ENCODE measurements at places on chromosomes 16 and 17. TPM values are rescaled to one million over a fixed set of nuclear protein-coding genes. Genes with fewer than 3 reads are reported as not detected.

MYO15A gene
- total RNA-seq, result not detected

KRTAP4-4 gene
- total RNA-seq, result not detected

JPH3 gene
- not detected for total RNA-seq

DNA sequence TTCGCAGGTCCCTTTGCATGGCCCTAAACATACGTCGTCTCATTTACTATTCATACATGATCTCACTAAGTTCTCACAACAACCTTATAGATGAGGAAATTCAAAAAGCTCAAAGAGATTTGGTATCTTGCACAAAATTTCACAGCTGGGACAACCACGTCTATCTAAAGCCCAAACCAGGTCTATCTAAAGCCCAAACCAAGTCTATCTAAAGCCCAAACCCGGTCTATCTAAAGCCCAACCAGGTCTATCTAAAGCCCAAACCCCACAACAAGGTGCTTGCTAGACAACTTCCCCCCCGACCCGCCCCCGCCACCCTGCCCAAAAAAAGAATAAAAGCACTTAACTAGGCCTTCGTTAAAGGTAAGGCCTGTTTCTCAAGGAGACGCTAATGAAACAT lies 174.9 kb downstream of the VPS53 start:
- H3K4me3 ChIP-seq, result no peak overlapping the region
- H3K27ac ChIP-seq, result no peak overlapping the region
- no peaks in the 10 kb centered on the region for H3K27me3 ChIP-seq
- peaks cover 29% of the 10 kb centered on the region for H3K36me3 ChIP-seq

GRCh38 chr17:77462553-77463497 lies 322.1 kb downstream of the SEC14L1 start:
- H3K36me3 ChIP-seq, result no peaks in the 10 kb centered on the region

GRCh38 chr16:23074423-23074822 lies 74.8 kb downstream of the USP31 start:
- peaks cover 22% of the 10 kb centered on the region for H3K36me3 ChIP-seq
- DNase-seq, result peak; percentile 67
- no peak overlapping the region for H3K4me3 ChIP-seq
- H3K27me3 ChIP-seq, result no peaks in the 10 kb centered on the region
- peaks cover 31% of the 10 kb centered on the region for H3K4me1 ChIP-seq
- H3K27ac ChIP-seq, result peak overlapping the region; percentile 66

DNA sequence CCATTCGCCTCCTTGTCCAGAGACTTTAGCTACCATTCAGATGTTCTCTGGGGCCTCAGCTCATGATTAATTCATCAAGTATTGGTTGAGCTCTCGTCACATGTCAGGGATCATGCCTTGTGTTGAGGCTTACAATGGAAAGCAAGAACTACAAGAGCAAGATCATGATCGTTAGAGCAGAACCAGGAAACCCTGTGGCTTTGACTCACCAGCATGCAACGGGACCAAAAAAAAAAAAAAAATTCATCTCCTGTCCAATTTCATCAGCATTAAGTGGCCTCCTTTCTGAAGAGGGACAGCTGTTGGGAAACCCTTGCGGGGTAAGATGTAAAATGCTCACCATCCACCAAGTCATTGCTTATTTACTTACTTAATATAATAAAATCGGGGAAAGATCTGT lies 12.1 kb upstream of the USP10 start:
- no peaks in the 10 kb centered on the region for H3K4me1 ChIP-seq
- H3K4me3 ChIP-seq, result no peak overlapping the region
- H3K27me3 ChIP-seq, result peaks cover 6% of the 10 kb centered on the region
- H3K36me3 ChIP-seq, result no peaks in the 10 kb centered on the region
- DNase-seq, result no peak

- H3K27ac ChIP-seq, result no peak overlapping the region
- peaks cover 33% of the 10 kb centered on the region for H3K4me1 ChIP-seq
- no peaks in the 10 kb centered on the region for H3K36me3 ChIP-seq
- no peak overlapping the region for H3K4me3 ChIP-seq
- peak; percentile 60 for DNase-seq
Observed at GRCh38 chr17:43673516-43674323, 12.0 kb upstream of the MEOX1 start.

GRCh38 chr17:79116575-79117368 lies 42.1 kb downstream of the ENGASE start:
- no peak overlapping the region for H3K27ac ChIP-seq
- H3K27me3 ChIP-seq, result no peaks in the 10 kb centered on the region
- peaks cover 13% of the 10 kb centered on the region for H3K4me1 ChIP-seq
- no peaks in the 10 kb centered on the region for H3K36me3 ChIP-seq
- H3K4me3 ChIP-seq, result no peak overlapping the region

GRCh38 chr17:43573579-43574321 lies 27.6 kb upstream of the ETV4 start:
- no peaks in the 10 kb centered on the region for H3K36me3 ChIP-seq
- no peak overlapping the region for H3K4me3 ChIP-seq
- no peak for DNase-seq
- H3K27me3 ChIP-seq, result no peaks in the 10 kb centered on the region
- no peak overlapping the region for H3K27ac ChIP-seq

DNA sequence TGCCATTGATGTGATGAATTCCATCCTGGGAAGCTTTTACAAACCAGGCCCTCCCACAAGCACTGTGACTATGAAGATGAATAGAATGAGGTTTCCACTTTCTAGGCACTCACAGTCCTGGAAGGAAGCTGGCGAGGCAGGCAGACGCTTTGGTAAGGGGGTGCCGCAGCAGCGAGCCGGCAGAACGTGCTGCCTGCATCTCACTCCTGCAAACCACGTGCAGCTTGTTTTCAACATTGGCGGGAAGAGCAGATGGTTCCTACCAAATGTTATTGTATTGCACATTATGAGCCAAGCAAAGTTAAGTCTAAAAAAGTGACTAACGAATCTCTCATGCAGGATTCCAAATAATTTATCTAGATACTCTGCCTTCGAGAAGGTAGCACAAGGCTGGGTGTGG lies 3.7 kb upstream of the DNAI2 start:
- H3K4me1 ChIP-seq, result no peaks in the 10 kb centered on the region
- H3K27ac ChIP-seq, result no peak overlapping the region
- H3K4me3 ChIP-seq, result no peak overlapping the region
- no peak for DNase-seq
- peaks cover 3% of the 10 kb centered on the region for H3K27me3 ChIP-seq

DNA sequence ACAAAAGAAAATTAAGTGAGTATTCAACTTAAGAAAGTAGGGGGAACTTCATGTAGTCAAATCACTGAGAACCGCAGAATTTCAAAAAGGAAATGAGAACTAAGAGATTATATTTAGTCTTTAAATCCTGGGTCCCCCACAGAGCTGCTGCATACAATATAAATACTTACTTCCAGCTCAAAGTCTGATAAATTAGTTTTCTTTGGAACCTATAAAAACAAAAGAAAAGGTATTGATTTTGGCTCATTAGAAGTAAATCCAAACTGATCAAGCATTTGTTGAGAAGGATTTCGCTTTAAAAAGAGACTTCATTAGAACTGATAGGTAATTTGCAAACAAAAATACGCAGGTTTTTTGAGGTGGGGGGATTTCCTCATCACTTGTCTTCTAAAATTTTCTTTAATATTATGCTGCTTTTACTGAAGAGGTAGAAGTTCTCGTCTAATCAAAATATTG lies 21.9 kb downstream of the PARN start:
- no peak for DNase-seq
- H3K4me3 ChIP-seq, result no peak overlapping the region
- no peaks in the 10 kb centered on the region for H3K27me3 ChIP-seq
- no peaks in the 10 kb centered on the region for H3K4me1 ChIP-seq
- H3K36me3 ChIP-seq, result peaks cover 84% of the 10 kb centered on the region
- H3K27ac ChIP-seq, result no peak overlapping the region

DNA sequence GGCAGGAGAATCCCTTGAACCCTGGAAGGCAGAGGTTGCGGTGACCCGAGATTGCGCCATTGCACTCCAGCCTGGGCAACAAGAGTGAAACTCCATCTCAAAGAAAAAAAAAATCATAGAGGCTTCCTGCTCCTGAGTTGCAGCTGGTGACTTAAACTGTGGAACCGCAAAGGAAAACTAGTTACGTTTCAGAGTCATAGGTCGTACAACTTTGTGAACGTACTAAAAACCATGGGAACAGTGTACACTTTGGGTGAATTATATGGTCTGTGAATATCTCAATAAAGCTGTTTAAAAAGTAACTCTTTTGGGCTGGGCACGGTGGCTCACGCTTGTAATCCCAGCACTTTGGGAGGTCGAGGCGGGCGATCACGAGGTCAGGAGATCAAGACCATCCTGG lies 23.6 kb downstream of the SLC5A10 start:
- no peaks in the 10 kb centered on the region for H3K4me1 ChIP-seq
- no peaks in the 10 kb centered on the region for H3K27me3 ChIP-seq
- H3K4me3 ChIP-seq, result no peak overlapping the region
- no peak for DNase-seq
- H3K27ac ChIP-seq, result no peak overlapping the region

- H3K4me1 ChIP-seq, result peaks cover 9% of the 10 kb centered on the region
- H3K36me3 ChIP-seq, result no peaks in the 10 kb centered on the region
- no peak overlapping the region for H3K4me3 ChIP-seq
- no peaks in the 10 kb centered on the region for H3K27me3 ChIP-seq
- no peak overlapping the region for H3K27ac ChIP-seq
Observed at GRCh38 chr17:47816111-47816735, 5.4 kb downstream of the OSBPL7 start.

GRCh38 chr16:84643674-84644073 lies 4.6 kb upstream of the KLHL36 start:
- H3K36me3 ChIP-seq, result no peaks in the 10 kb centered on the region
- peak overlapping the region; percentile 76 for H3K27ac ChIP-seq
- no peaks in the 10 kb centered on the region for H3K27me3 ChIP-seq
- no peak for DNase-seq
- H3K4me3 ChIP-seq, result no peak overlapping the region

- H3K4me3 ChIP-seq, result no peak overlapping the region
- no peaks in the 10 kb centered on the region for H3K27me3 ChIP-seq
- no peak overlapping the region for H3K27ac ChIP-seq
- H3K36me3 ChIP-seq, result no peaks in the 10 kb centered on the region
Observed at GRCh38 chr16:2451851-2452320, 8.0 kb upstream of the TEDC2 start.

DNA sequence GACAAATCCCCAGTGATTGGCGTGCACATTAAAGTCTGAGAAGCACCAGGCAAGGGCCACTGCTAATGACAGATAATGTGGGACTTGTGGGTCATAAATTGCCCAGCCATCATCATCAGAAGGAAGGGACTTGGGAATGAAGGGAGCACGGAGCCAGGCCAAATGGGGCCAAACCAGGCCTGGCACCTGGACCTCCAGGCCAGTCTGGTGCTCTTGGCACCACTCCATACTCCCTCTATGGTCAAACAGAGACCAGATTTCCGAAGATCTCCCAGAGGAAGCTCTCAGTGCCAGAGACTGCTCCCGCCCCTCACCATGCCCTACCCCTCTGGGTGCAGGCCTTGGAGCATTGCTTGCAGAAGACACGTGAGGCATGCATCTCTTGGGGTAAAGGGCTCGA lies 142.2 kb downstream of the CCDC182 start:
- no peak overlapping the region for H3K4me3 ChIP-seq
- no peaks in the 10 kb centered on the region for H3K27me3 ChIP-seq
- no peaks in the 10 kb centered on the region for H3K36me3 ChIP-seq
- peaks cover 19% of the 10 kb centered on the region for H3K4me1 ChIP-seq

DNA sequence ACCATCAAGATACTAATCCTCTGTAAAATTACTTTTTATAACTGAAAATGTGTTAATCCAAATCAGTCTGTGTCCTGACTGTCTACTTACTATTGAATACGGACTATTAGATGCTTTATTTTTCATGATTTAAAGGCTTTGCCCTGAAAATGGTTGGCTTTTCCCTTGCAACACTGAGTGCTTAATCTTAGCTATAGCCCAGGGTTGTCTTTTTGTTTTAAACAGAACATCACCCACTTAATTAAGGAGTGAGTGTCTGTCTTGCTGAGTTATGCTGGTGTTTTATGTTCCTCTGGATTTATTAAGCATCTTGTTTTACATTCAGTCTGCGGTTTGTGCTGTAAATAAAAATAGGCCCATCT lies 11.0 kb downstream of the FTO start:
- no peak overlapping the region for H3K27ac ChIP-seq
- no peak for DNase-seq
- no peaks in the 10 kb centered on the region for H3K36me3 ChIP-seq
- no peak overlapping the region for H3K4me3 ChIP-seq

GRCh38 chr17:535198-535597 lies 179.4 kb downstream of the VPS53 start:
- no peaks in the 10 kb centered on the region for H3K4me1 ChIP-seq
- no peaks in the 10 kb centered on the region for H3K27me3 ChIP-seq
- H3K36me3 ChIP-seq, result peaks cover 61% of the 10 kb centered on the region
- DNase-seq, result no peak
- H3K27ac ChIP-seq, result no peak overlapping the region

- H3K27me3 ChIP-seq, result peaks cover 3% of the 10 kb centered on the region
- DNase-seq, result no peak
- no peaks in the 10 kb centered on the region for H3K36me3 ChIP-seq
- H3K4me1 ChIP-seq, result no peaks in the 10 kb centered on the region
- no peak overlapping the region for H3K27ac ChIP-seq
Observed at GRCh38 chr17:3256575-3256974, 41.6 kb downstream of the OR3A1 start.

GRCh38 chr16:89921702-89922476 lies 1.3 kb upstream of the TUBB3 start:
- DNase-seq, result peak; percentile 85

DNA sequence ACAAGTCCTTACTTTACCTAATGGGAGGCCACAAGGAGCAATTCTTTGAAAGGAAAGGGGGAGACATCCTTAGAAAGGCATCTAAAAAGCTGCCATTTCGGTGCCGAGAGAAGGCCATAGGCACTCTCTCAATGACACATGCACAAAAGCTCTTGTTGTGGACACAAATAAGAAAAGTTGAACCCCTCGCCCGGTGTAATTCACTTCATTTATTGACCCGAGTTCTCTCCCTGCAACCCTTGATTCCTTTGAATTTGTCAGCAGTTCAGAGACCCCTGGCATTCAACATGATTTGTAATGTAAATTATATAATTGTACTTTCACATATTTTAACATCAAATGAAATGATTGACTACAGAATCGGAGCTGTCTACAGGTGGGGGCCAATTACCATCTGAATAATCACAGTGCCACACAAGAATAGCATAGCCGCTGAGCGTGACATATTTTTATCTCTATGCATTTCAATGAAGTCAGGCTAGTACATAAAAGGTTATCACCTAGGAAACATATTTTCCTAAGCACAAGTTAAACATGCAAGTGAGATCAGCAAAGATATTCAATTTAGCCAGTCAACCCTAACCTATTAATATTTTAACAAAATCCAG lies 66.7 kb downstream of the IRX6 start:
- no peak for DNase-seq
- H3K27ac ChIP-seq, result peak overlapping the region; percentile 41
- no peaks in the 10 kb centered on the region for H3K36me3 ChIP-seq
- no peaks in the 10 kb centered on the region for H3K27me3 ChIP-seq
- peak overlapping the region; percentile 38 for H3K4me3 ChIP-seq

DNA sequence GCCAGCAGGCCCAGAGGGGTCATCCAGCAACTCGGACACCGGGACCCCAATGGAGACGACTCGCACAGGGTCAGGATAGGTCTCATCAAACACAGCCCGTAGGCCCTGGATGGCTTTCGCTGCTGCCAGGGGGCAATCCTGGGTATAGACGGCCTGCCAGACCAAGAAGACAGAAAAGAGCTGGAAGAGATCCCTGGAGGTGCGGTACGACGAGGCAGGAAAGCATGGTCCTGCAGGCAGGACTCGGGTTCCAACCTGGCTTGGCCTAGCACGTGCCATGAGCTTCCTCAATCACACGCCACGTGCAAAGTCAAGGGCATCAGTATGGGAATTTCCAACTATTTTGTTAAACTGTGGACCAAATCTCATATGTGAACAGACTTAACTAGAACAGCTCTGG lies 6.3 kb upstream of the EXOSC6 start:
- no peaks in the 10 kb centered on the region for H3K36me3 ChIP-seq
- DNase-seq, result no peak
- no peaks in the 10 kb centered on the region for H3K27me3 ChIP-seq
